ENCODE measurements at places on chromosomes 6 and 20.
A peak's percentile ranks its signal among the peaks of the same experiment; 100 is the strongest.

GRCh38 chr6:15143086-15143485, 102.8 kb upstream of the JARID2 start:
- no peak for DNase-seq

DNA sequence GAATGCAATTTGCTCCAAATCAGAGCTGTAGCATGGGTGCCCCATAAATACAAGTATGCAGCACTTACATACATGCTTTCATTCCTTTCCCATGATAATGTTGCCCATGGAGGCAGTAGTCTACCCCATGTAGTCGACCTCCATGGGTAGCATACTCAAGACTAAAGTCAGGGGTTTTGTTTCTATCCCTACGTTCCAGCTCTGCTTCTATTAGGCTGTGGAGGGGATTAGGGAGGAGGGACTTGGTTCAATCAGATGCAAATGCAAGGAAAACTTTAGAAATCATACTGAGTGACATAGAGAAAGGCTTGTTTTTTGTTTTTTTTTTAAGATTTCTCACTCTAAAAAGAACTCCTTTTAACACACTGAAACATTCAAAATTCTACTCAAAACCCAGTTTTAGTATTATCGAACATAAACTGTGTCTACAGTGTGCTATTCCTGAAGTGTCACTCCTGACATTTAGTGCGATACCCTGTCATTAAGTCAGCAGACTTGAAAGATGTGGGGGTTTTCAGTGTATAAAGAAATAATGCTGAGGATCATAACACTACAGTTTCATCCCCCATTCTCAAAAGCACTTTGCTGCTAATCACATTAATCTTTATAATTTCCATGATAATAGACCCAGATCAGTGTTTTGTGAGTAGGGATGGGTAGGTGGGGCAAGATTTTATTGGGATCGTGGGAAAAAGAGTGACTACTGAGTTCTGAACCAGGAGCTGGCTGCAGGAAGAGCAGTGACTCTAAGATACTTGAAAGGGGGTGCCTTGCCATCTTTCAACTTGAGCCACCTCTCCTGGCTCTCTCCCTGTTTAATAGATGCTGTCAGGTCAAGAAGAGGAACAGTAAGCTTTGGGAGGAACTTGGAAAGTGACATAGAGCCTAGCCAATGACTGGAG, 40.4 kb upstream of the SCML4 start:
- no peak for DNase-seq

DNA sequence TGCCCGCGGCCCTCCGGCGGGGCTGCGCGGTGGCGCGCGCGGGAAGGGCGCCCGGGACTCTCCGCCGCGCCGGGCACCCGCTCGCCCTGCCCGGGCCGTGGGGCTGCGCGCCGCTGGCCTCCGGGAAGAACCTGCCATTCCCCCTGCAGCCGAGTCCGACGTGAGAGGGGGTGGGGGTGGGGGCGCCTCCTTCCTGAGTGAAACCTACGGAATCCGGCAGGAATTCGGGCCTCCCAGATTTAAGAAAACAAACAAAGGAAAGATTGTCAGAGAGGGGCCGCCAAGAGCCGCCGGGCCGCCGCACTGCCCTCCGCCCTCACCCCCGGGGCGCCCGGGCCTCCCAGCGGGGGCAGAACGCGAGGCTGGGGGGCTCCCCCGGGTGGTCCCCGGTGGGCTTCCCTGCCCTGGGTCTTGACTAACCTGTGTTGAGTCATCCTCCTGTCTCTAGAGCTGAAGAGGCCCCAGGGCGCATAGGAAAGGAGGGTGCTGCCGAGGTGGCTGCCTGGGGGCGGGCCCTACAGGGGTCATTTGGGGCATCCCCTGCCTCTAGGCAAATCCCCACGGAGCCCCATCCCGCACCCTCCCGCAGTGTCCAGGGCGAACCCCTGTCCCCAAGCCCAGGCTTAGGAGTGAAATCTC, 42.2 kb upstream of the FOXP4 start:
- no peak for DNase-seq

DNA sequence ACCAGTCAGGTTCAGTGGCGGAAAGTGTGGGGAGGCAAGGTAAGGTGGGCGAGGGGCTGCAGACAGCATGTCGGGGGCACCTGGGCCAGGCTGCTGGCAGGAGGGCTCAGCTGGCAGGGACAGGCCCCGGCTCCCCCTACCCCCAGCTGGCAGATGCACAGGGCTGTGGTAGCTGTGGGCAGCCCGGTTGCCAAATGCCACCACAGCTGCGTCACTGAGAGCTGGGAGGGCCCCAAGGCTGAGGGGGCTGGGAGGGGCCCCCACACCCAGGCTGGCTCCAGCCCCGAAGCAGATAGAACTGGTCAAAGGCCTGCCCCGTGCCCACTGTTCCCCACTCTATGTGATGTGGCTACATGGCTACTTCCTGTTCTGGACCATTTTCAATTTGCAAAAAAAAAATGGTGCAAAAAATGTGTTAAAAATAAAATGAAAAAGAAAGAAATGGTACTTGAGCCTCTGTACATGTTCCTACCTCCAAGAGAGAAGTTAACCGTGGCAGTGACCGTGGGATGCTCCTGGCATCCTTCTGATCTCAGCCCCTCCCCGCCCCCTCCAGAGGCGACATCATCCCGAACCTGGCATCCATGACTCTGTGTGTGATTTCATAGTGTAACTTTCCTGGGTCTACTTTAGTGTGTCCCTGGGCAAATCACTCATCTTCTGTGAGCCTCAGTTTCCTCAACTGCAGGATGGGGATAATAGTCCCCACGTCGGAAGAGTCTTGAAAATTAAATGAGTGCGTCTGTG, 64.4 kb downstream of the UBE2V1 start:
- DNase-seq = peak; percentile 59

GRCh38 chr6:125188037-125188436, 34.5 kb downstream of the TPD52L1 start:
- DNase-seq = no peak

DNA sequence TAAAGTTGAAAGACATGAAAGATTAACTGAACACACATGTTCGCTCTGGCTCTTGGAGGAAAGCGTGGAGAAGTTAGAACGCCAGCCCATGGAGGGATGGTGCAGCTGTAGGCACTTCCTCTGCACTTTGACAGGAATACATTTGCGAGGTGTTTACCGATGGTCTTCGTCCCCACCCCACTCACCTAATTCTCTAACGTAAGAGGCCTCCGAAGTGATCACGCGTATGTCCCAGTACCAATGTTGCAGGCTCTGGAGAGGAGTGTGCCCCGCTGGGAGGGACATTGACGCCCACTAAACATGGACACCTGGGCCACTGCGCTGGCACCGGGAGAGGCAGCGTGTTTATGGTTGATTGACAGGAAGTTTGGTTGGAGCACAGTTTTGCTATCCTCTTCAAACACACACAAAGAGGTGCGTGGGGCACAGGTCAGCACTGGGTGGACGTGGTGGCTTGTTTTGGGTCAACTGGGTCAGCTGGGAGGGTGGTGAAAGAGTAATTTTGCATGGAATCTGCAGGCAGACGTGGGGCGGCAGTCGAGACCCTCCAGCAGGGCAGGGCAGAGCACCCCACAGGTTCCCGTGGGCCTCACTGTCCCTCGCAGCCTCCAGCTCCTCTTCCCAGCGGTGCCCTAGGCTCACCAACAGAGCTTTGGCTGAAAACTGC, 110.1 kb downstream of the DLL1 start:
- no peak for DNase-seq

DNA sequence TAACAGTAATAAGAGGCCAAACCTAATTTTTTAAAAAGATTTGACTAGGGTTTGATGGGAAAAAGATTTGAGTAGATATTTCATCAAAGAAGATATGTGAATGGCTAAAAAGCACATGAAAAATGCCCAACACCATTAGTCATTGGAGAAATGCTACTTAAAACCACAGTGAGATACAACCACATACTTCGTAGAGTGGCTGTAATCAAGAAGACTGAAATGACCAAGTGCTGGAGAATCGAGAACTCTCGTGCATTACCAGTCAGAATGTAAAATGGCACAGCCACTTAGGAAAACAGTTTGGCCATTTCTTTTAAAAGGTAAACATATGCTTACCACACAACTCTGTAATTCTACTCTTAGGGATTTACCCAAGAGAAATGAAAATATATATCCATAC, 175.5 kb downstream of the EYA2 start:
- no peak for DNase-seq

- DNase-seq = no peak
Measured at GRCh38 chr20:3296261-3297078, 57.5 kb upstream of the SLC4A11 start.

Measured in CD4-positive, alpha-beta T cell treated with Interleukin-1 beta for 1 hour (primary cell).